ENCODE measurements at places on chromosomes 2 and 18.

GRCh38 chr2:75752828-75753227 lies 42.1 kb upstream of the GCFC2 start:
- no peak for DNase-seq

DNA sequence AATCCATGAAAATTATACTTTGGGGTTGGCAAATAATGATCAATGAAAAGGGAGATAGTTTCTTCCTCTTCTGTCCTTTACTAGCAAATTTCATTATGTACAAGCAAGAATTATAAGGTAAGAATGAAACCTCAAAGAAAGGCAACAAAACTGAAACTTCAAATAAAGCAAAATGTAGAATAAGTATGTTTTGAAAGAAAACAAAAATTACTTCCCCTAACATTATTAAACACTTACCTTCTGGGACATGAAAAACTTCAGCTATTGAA lies 29.4 kb downstream of the THADA start:
- no peak for DNase-seq

GRCh38 chr18:48171490-48172188 lies 237.5 kb downstream of the ZBTB7C start:
- DNase-seq = no peak

DNA sequence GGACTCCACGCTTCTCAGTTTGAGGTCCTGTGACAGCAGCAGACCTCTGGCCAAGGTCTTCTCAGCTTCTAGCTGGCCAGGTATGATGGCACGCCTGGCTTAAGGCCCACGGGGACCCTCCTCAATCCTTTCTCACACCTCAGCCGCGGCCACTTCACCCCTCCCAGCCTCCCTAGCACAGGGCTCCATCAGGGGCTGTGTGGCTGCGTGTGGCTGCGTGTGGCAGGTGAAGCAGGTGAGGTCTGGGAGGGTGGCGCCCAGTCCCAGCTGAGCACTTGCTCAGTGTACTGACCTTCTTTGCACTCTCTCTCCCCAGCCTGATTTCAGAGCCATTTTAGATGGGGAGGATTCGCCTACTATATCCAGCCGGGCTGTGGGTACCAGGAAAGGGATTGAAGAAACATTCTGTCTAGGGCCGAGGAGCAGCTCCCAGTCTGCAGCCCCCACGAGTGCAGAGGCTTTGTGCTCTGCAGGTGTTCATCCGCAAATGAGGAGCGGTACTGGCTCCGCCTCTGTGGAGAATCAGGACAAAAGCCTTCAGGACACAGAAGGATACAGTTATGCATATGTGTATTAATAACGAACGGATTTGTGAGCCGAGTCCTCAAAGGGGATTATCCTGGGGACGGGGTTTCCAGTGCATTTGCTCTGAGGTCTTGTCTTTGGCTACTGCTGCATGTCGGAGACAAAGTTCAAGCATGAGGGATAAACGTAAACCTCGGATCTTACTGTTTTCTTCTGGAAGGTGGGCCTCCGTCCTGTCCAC lies 236.9 kb upstream of the RAB6C start:
- no peak for DNase-seq

DNA sequence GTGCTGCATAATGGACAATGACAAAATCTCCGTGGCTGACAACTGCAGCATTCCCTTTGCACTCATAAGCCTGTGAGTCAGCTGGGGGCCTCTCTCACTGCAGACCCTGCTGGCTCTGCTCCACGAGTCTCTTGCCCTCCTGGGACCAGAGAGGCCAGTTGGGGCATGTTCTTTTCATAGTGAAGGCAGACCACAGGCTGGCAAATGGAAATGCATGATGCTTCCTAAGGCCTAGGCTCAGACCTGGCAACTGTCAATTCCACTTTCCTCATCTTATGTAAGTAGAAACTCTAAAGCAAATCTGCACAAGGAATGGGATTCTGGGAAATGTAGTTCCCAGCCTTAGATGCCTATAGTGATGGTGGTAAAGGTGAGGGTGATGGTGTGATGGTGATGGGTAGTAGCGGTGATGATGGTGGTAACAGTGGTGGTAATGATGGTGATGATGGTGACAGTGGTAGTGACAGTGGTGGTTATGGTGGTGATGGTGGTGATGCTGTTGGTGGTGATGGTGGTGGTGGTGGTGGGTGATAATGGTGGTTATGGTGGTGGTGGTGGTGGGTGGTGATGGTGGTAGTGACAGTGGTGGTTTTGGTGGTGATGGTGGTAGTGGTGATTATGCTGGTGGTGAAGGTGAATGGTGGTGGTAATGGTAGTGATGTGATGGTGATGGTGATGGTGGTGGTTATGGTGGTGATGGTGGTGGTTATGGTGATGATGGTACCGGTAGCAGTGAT lies 185.8 kb upstream of the ARL4C start:
- peak; percentile 66 for DNase-seq

DNA sequence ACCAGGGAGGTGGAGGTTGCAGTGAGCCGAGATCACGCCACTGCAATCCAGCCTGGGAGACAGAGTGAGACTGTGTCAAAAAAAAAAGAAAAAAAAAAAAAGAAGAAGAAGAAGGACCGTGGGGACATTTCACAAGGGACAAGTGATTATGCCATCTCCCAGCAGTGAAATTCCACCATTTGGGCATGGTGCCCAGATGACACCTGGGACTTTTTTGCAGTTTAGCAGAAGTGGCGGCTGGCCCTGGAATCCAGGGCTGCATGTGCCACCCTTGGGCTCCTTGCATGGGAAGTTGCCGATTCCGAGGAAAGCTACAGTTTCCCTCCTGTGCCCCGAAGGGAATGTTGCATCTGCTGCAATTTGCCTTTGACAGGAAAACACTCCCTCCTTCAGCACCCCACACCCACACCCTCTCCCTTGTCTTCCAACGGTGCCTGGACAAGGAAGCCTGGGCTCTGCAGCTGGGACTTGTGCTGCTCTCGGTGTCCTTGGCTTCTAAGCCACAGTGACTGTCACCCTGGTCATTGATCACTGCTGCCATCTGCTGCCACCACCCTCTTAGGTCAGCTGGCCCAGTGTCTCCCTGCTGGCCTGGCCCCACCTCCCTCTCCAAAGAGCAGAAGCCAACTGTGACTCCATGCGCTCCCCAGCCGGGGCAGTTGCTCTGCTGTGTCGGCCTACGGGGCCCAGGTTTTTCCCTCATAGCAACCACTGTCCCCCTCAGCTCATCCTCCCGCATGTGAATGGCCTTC lies 56.4 kb upstream of the LRRC30 start:
- no peak for DNase-seq

- DNase-seq = no peak
Measured at GRCh38 chr2:45253151-45253550, 243.9 kb upstream of the SIX2 start.

DNA sequence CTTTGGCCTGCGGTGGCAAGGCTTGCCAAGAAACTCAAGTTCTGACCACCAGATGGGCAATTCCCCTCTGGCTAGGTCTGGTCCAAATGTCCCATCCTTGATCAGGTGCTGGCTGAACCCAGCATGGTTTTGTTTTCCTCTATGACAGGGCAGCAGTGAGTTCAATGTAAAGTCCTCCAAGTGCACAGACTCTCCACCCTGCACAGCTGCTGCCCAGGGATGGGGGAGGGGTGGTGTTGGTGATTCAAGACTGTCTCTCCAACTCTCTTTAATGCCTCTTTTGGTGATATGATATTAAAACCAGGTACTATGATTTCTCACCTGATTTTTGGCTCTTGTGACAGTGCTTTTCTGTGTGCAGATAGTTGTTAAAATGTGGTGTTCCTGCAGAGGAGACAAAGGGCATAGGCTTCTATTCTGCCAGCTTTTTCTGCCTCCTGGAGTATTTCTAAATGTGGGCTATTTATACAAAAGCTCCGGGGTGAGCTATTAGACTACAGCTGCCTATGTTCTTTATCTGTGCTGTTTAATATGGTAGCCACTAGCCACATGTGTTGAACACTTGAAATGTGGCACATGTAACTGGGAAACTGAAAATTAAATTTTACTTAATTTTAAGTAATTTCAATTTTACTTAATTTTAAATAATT lies 64.0 kb upstream of the STK39 start:
- no peak for DNase-seq

- DNase-seq = no peak
Measured at GRCh38 chr2:170840717-170841210, 24.1 kb downstream of the GAD1 start.

- no peak for DNase-seq
Measured at GRCh38 chr18:37270666-37271052, 294.9 kb downstream of the CELF4 start.

DNA sequence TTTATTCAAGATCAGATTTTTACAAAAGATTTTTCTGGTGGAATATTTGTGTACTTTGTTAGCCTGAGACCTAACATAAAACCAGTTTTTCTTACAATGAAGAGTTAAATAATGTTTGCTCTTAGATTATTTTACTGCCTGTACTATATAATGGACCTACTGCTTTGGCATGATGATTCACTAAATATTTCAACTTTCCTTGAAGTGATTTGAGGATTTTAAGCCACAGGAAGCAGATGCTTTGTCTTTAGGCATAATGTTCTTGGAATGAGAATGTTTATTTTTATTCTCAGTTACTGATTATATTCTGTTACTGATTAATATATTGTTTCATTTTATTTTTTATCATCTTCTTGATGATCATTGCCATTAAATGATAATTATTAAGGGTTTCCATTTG lies 175.3 kb upstream of the LRP1B start:
- DNase-seq = no peak

- DNase-seq = peak; percentile 62
Measured at GRCh38 chr2:85602476-85603234, at the start of gene TMEM150A. Gene TMEM150A (minus strand): TSS chr2:85602698. CDS start chr2:85601948, 750 bp downstream.

DNA sequence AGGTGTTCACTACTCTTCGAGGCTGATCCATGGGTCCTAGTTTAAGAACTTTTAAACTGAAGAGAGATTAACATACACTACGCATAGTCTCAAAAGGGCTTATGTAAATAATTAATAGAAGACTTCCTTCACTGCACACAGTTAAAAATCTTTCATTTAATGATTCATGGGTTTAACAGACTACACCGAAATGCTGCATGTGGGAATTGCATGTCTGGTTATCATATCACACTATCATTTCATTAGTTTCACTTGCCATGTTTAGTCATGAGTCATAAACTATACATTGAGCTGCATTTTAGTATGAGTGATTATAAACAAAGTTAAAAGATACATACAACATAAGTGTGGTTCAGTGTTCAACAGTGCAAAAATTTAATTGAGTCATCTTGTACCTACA lies 31.2 kb downstream of the GLS start:
- no peak for DNase-seq

GRCh38 chr2:218331745-218332144 lies 24.9 kb upstream of the CATIP start:
- no peak for DNase-seq

GRCh38 chr2:7766088-7766722 lies 849.0 kb downstream of the RNF144A start:
- DNase-seq = no peak

- no peak for DNase-seq
Measured at GRCh38 chr18:45567123-45567522, 48.2 kb upstream of the SLC14A2 start.

GRCh38 chr2:167504061-167504460 lies 615.8 kb downstream of the XIRP2 start:
- DNase-seq = no peak

GRCh38 chr2:128293426-128293755 lies 25.3 kb downstream of the HS6ST1 start:
- no peak for DNase-seq

All from NCI-H446 treated with DMSO at 0.1 percent for 48 hours (cell line).